ENCODE measurements at places on chromosomes 16 and 17.

- no peak for DNase-seq
Observed at GRCh38 chr17:50145532-50146229, 4.8 kb downstream of the PPP1R9B start.

DNA sequence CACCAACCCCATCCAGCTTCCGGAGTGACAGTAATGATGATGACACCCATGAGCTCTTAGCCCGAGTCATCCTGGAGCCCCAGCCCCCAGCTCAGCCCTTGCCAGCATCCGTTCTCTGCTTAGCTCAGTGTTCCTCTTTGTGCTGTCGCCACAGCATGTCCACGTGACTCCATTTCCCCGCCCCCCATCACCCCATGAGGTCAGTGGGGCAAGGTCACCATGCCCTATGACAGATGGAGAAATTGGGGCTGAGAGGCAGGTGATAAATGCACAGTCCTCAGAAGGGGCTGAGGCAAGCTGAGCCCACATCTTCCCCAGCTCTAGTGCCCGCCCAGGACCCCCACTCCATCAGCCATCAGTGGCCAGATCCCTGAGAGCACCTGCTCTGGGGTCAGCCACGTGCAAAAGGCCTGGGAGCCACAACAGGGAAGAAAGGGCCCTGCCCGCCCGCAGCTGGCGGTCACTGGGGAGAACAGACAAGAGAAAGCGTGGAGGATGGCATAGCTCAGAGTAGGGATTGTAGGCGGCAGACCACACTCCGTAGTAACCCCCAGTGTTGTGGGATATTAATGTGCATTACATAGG, 17.1 kb downstream of the ITGB4 start:
- DNase-seq: no peak

DNA sequence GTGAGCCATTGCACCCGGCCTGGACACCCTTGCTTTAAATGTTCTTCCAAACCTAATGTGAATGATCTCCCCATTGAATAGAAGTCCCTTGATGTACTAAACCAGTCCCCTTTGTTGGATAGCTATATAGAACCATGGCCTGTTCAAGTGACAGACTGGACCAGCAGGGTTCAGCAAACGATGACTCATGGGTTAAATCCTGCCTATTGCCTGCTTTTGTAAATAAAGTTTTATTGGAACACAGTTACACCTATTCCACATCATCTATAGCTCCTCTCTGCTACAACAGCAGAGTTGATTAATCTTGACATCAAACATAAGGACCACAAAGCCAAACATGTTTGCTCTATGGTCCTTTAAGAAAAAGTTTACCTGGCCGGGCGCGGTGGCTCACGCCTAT, 56.1 kb downstream of the CRISPLD2 start:
- no peak for DNase-seq

- no peak for DNase-seq
Observed at GRCh38 chr16:79757163-79757562, 156.6 kb upstream of the MAF start.

DNA sequence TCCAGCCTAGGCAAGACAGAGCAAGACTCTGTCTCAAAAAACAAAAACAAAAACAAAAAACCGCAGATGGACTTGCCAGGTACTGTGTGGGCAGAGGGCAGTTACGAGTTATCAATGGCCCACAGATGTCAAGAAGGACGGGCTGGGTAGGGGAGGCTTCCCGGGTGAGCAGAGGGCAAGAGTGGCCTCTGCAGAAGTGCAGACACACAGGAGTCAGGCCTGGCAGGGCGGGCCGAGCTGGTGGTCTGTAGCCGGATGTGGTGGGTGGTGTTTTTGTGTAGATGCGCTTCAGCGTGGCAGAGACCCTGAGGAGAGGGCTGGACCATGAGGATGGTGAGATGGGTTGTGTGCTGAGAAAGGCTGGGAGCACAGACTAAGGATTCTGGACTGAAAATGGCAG, 44.9 kb upstream of the KDM6B start:
- DNase-seq: no peak

- DNase-seq: peak; percentile 78
Observed at GRCh38 chr16:3182608-3183444, 5.2 kb upstream of the OR1F1 start.

GRCh38 chr17:61131585-61131984, 268.1 kb upstream of the TBX2 start:
- no peak for DNase-seq

DNA sequence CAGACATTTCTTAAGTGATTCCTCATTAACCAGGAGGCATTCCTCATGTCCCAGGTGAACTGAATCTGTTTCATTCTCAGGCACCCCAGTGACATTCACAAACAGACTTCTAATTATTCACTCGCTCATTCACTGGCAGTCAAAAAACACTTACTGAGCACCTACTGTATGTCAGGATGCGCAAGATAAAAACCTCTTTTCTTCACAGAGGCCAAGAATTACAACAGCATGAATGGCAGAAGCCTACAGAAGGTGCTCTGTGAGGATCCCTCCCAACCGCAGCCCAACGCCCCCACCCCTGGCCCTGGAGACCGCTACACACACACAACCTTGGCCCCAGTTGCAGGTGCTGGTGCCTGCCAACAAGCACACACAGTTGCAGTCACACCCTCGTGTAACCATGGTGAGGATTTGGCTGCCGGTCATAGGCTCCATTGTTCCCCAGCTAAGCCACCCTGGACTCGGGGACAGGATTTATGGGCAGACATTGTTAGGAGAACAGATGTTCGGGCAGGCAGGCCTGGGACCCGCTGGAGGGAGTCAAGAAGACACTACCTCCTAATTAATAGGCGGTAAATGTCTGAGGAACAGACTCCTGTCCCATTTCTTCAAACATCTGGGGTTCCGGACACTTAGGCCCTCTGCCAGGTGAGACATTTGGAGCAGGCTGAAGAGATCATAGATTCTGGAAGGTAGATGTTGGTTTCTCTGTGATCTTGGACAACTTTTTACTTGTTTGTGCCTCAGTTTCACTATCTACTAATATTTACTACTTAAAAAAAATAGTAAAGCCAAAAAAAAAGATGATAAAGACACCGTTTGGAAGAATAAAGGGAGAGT, 43.2 kb downstream of the CUEDC1 start:
- DNase-seq: no peak

DNA sequence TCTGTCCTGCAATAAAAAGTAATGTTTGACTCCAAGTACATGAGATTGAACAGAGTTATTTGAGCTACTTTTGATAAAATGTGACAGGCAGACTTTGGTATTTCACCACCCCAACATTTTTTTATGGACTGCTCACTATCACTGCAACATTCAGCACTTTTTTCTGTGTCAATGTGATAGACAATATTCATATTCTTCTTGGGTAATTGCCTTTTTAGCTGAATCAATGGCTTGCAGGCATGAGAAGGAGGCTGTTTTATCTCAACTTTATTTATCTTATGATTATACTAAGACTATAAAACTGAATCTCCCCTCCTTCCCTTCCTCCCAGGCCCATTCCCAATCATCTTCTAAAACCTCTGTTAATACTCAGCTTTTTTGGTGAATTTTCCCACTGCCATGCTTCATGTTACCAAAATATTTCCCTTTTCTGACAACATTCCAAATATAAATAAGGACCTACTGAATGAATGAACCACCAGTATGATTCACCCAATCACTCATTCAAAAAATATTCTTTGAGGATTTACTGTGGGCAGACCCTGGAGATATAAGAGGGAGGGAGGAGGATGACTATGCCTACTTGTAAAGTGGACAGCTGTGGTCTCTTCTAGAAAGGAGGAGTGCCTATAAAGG, 67.6 kb downstream of the CDH13 start:
- DNase-seq: no peak

- DNase-seq: peak; percentile 88
Observed at GRCh38 chr17:41801374-41802271, 10.1 kb downstream of the P3H4 start.

- no peak for DNase-seq
Observed at GRCh38 chr17:65231086-65231485, 93.9 kb downstream of the RGS9 start.

DNA sequence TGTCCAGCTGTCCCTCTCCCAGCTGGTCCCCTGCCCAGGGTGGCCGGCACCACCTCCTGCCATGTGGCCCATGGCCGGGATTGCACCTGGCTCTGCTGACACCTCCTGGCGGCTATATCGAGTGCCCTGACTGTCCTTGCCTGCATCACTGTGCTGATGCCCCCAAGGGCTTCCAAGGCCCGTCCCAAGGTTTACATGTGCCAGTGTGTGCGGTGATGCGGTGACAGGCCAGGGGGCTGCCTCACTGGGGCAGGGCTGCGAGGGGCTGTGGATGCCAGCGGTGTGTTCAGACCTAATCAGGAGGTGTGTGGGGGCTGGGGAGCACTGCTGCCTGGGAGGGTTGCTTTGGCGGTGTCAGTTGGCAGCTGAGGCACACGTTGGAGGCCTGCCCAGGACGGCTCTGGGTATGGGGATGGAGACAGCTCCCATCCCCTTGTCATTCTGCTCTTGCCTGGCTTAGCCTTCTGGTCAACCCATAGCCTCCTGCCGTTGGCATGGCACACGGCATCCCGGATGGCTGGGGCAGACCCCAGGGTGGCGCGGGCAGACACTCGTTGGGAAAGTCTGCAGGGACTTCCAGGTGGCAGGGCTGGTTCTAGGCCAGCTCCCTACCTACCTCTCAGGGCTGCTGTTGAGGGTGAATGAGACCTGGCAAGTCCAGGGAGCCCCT, 5.5 kb downstream of the MAP2K3 start:
- no peak for DNase-seq

GRCh38 chr16:27852116-27852515, 211.4 kb downstream of the GSG1L start:
- DNase-seq: no peak

GRCh38 chr17:59963738-59964481, 630 bp downstream of the RNFT1 start:
- DNase-seq: peak; percentile 25

DNA sequence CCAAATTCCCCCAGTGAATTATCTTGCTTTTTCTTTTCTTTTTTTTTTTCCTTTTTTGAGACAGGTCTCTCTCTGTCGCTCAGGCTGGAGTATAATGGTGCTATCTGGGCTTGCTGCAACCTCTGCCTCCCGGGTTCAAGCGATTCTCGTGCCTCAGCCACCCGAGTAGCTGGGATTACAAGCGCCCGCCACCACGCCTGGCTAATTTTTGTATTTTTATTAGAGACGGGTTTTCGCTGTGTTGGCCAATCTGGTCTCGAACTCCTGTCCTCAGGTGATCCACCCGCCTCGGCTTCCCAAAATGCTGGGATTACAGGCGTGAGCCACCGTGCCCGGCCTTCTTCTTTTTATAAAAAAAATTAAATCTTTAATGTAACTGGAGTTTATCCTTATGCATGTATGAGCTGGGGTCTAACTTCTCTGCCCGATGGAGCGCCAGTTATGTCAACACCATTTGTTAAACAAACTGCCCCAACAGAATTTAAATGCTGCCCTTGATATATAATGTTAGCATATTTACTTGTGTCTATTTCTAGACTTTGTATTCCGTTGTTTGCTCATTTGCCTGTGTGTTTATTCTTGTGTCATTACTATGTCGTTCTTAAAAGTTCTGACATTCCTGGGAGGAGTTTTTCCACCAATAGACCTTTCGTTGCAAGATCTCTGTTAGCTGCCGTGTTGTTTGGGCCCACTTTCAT, 535 bp upstream of the AURKB start:
- DNase-seq: no peak

DNA sequence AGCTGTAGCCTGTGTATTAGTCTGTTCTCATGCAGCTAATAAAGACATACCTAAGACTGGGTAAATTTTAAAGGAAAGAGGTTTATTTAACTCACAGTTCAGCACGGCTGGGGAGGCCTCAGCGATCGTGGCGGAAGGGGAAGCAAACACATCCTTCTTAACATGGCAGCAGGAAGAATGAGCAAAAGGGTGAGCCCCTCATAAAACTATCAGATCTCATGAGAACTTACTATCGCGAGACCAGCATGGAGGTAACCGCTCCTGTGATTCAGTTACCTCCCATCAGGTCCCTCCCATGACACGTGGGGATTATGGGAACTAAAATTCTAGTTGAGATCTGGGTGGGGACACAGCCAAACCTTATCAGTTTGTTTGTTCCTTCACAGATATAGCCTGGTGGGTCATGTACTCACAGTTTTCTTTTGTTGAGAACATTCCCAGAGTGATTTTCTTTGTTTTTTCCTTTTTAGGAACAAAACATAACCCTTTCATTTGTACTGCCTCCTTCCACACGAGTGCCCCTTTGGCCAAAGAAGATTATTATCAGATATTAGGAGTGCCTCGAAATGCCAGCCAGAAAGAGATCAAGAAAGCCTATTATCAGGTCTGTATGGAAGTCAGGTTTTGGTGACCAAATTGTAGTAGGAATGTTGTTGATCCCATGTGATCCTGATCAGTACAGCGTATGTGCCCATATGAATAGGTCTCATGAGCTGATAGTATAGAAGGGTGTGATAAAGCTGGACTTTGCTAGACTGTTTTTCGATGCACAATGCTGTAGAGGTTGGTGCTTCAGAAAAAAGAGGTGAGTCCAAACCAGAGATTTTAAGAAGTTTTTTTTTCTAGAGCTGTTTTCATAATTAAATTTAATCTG, 8.5 kb downstream of the DNAJA3 start:
- no peak for DNase-seq

DNA sequence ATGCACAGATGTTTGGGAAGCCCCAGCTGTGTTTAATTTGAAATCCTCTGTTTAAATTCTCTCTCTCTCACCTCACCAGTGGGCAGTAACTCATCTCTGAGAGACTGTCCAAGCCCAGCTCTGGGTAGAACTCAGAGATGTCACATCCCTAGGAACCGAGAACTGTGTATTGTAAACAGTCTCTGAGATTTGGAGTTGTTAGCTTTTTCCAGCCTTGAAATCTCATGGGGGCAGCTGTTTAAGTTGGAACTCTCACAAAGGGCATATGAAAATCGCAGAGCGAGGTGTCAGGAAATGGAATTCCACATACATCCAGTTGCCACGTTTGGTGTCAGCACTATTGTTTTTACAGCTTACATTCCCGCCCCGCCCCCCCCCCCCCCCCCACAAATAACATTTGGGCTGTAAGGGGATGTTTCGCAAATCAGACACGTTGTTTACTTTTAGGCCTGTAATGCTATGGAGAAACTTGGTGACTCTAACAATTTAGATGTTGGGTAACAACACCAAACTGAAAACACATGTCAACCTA, 34.3 kb downstream of the VPS35L start:
- DNase-seq: peak; percentile 32

GRCh38 chr17:65401561-65401960, 159.9 kb downstream of the AXIN2 start:
- no peak for DNase-seq

DNA sequence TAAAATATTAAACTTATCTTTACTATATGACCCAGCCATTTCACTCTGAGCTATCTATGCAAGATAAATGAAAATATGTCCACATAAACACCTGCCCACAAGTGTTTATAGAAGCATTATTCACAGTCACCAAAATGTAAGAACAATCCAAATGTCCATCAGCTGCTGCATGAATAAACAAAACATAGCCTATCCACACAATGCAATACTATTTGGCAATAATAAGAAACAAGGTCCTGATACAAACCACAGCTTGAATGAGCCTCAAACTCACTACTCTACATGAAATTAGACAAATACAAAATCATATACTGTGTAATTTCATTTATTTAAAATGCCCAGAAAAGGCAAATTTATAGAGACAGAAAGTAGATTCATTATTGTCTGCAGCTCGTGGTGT, 355.1 kb downstream of the CDH8 start:
- DNase-seq: no peak
